NCI-H1436 treated with DMSO at 0.1 percent for 48 hours (cell line): ENCODE measurements at places on chromosomes 1 and 21.

DNA sequence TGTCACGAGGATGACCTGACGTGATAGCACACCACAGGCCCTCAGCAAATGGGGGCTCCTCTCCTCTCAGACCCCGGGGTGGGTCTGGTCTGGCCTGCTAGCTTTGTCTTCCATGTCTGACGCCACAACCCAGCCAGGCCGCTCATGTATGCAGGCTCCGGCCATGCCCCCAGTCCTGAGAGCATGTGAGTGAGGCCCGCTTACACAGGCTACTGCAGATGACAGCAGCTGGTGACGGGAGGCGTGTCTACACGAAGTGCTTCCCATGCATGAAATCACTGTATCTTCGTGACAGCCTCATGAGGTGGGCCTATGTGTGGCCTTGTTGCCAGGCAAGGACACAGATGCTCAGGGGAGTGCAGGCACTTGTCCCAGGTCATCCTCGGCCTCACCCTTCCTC, 16.4 kb downstream of the WNT4 start:
- DNase-seq, result no peak

DNA sequence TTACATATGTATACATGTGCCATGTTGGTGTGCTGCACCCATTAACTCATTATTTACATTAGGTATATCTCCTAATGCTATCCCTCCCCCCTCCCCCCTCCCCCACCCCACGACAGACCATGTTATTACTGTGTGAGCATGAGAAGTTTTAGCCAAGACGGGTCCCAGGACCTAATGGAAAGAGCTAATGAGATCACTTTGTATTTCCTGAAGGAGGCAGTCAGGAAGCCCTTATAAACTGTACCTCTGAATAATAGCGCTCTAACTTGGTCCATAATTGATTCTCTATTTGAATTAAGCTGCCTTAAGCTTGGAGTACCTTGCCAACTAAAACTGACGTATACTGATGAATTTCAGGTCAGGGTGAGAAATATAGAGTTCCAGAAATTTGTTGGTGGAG, 4.1 kb upstream of the NEGR1 start:
- no peak for DNase-seq

DNA sequence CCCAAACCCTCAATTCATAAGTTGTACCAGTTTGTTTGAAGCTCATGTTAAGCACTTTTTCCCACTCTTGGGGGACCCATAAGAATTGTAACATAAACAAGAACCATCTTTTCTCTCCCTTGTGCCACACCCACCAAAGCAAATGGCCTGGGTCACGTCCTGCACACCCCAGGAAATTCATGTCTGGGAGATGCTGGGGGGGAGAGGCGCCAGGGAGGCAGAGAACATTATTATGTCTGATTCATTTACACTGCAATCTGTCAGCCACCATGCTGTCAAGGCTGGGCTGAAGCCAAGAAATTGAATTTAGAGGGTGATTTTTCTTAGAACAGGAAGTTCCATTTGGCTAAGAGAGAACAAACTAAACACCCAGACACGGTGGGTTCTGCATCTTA, 37.2 kb upstream of the IPO9 start:
- peak; percentile 27 for DNase-seq

DNA sequence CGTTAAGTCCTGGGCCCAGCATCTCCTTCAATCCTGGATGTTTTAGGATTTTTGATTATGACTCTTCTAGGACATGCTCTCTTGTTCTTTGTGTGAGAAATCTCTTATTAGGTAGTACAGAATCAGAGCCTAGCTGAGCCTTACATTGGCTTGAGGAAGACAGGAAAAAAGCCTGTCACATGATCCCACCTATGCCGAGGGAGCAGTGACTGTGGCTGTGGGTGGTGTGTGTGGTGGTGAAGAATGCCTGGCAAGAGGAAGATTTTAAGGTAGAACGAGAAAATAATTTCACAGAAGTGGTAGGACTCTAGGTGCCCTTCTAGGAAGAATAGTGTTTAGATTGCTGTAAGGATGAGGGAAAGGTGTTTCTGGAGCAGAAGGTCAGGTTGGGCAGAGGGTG, 449.5 kb upstream of the PROX1 start:
- no peak for DNase-seq

GRCh38 chr1:33047839-33048305, 11.2 kb upstream of the AK2 start:
- no peak for DNase-seq

DNA sequence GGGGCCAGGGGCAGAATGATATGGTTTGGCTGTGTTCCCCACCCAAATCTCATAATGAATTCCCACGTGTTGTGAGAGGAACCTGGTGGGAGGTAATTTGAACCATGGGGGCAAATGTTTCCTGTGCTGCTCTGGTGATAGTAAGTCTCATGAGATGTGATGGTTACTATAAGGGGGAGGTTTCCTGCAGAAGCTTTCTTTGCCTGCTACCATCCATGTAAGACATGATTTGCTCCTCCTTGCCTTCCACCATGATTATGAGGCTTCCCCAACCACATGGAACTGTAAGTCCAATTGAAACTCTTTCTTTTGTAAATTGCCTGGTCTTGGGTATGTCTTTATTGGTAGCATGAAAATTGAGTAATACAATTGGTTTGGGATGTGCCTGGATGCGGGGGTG, 33.7 kb upstream of the LIN9 start:
- no peak for DNase-seq

- no peak for DNase-seq
These were observed 66.1 kb downstream of the NCAM2 start for GRCh38 chr21:21064353-21064752.

DNA sequence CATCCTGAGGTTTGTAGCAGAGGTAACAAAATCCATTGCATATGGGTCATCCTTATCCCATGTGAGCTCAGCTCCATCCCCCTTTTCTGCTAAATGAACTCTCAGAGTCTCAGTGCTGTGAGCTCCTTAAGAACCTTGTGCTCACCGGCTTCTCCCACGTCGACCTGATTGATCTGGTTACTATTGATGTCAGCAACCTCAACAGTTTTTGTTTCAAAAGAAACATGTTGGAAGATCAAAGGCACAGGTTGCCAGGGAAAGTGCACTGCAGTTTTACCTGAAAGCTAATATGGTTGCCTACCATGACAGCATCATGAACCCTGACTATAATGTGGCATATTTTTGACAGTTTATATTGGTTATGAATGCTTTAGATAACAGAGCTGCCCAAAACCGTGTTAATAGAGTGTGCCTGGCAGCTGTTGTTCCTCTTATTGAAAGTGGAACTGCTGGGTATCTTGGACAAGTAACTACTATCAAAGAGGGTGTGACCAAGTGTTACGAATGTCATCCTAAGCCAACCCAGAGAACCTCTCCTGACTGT, 131.4 kb downstream of the HS2ST1 start:
- no peak for DNase-seq

DNA sequence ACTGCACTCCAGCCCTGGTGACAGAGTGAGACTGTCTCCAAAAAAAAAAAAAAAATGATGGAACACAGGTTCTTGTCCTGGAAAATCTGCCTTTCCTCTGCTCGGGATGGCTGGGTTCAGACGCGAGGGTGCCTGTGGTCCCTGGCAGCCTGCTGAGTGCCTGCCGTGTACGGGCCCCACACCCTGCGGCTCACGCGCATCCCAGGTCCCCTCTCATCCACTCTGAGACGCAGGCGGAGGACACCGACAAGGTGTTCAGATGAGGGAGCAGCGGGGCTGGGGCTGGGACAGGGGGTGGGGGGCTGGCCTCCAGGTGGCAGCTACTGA, 4.3 kb upstream of the ANKRD65 start:
- no peak for DNase-seq
